ENCODE measurements at places on chromosomes 7 and 10.

- DNase-seq = no peak
Observed at GRCh38 chr10:99731306-99732032, 458 bp downstream of the COX15 start.

- no peak for DNase-seq
Observed at GRCh38 chr10:46319389-46319788, 32.6 kb downstream of the ANTXRL start.

- DNase-seq = no peak
Observed at GRCh38 chr7:74412603-74413002, 41.1 kb upstream of the GTF2IRD1 start.

GRCh38 chr10:20953120-20953519, 56.0 kb upstream of the NEBL start:
- no peak for DNase-seq

GRCh38 chr10:125218967-125219366, 58.6 kb upstream of the CTBP2 start:
- DNase-seq = no peak

GRCh38 chr10:59873896-59874295, 32.5 kb downstream of the CCDC6 start:
- DNase-seq = no peak

GRCh38 chr10:126160571-126160970, 227.7 kb downstream of the ADAM12 start:
- DNase-seq = no peak

DNA sequence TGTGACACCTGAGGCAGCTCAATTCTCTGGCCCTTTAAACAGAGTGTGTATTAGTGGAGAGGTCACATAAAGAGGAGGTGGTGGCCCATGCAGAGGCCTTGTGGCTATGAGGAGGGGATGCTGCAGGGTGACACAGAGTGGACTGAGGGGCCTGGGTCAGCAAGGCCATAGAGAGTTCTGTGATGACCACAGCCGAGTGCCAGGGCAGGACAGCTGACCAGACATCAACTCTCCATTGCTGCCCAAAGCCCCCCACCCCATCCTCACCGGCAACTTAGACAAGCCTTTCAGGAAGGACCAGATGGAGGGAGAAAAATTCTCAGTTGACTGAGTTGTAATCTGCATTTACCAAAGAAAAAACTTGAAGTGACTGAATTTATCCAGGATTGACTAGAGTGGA, 378.1 kb downstream of the RPS24 start:
- DNase-seq = no peak

DNA sequence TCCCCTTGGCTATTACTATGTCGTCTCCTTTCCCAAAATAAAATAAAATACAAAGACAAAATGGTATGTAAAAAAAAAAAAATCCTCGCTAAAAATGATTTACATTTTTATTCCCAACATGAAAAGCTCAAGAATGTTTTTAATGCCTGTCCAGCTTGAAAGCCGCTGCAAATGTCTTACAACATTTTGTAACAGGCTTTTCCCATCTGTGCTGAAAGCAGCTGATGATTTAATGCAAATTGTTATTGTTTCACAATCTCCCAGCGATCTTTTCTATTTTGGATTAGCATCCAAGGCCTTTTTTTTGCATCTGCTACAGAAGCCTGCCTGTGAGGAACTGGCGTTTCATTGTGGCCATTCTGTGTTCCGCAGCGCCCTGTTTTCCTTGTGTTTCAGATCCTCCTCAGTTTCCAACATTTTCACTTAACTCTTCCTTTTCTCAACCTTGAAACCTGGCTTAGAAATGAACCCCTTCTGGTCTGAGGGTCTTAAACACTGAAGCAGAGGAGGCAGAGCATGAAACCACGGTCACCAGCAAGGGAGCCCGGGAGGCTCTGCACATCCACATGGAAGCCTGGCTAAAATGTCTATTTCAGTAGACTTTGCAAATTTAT, 712.1 kb downstream of the PARD3 start:
- no peak for DNase-seq

- no peak for DNase-seq
Observed at GRCh38 chr7:111012149-111012548, 78.8 kb upstream of the LRRN3 start.

- no peak for DNase-seq
Observed at GRCh38 chr10:130761788-130762301, 549.7 kb downstream of the TCERG1L start.

Data from uterus (tissue), 4 donors.